ENCODE measurements at places on chromosomes 12 and 14.

DNA sequence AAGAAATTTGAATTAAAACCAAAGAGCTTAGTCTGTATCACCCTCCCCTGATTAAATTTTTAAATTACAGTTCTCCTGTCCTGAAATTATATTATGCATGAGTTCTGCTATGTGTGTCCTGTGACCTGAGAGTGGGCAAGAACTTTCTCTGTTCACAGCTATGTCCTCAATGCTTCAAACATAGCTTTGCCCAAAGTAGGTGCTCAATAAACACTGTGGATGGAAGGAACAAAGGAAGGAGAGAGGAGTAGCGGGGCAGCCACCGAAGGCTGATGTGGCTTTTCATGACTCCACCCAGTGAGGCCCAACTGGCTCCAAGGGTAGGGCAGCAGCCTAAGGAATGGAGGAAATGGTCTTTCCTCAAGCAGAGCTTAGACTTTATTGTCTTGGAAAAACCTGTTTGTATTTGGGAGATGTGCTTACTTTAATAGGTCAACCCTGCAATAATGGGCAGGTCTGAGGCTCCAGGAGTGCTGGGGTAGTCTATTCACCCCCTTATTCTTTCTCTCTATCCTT lies 7.6 kb upstream of the MARK3 start:
- no peak for DNase-seq

- no peak for DNase-seq
Measured at GRCh38 chr14:79271122-79271521, 940.2 kb downstream of the DIO2 start.

GRCh38 chr12:18556161-18556560 lies 181.7 kb downstream of the PLCZ1 start:
- DNase-seq = no peak

DNA sequence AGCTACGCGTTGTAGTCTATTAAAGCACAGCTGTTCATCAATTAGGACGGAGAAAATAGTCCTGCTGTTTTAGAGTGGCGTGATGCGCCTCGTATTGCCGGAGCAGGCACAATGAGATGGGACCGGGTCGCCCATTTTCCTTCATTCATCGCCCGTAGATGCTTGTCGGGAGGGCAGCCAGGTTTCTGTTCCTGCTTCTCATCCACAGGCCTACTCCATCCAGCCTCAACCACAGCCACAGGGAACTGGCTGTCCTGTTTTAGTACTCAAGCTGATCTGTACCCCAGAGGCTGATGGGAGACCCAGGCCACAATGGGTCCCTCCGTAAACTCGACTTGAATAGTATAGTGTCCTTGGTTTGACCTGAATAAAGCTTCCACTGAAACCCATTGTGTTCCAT lies 264.0 kb downstream of the VRK1 start:
- DNase-seq = no peak

DNA sequence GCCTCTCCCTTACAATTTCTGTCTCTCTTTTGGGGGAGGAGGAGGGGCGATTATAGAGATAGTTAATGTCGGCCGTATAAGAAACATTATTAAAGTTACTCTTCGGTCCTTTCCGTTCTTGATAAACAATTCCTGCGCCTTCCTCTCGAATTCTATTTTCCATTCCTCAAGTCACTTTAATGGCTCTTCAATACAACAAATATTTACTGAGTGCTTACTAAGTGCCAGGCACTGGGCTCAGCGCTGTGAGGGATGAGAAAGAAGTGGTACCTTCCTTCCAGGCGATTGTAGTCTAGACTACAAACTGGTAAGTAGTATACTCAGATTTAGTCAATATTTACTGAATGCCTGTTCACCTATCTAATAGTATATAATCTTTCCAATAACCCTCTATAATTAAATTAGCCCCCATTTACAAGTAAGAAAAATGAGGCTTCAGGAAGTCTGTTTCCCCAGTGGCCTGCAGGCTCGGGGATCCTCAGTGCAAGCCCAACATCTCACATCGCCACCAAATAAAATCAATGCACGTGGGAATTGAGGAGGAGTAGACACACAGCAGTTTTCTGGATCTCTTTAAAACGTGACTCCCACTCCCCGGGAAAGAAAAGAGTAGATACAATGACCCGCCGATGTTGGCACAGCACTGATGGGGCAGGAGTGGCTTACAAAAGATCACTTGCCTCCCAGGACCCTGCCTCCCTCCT lies 589 bp upstream of the ZNF219 start:
- DNase-seq = no peak

GRCh38 chr14:100898935-100899883 lies 4.3 kb downstream of the RTL1 start:
- no peak for DNase-seq

DNA sequence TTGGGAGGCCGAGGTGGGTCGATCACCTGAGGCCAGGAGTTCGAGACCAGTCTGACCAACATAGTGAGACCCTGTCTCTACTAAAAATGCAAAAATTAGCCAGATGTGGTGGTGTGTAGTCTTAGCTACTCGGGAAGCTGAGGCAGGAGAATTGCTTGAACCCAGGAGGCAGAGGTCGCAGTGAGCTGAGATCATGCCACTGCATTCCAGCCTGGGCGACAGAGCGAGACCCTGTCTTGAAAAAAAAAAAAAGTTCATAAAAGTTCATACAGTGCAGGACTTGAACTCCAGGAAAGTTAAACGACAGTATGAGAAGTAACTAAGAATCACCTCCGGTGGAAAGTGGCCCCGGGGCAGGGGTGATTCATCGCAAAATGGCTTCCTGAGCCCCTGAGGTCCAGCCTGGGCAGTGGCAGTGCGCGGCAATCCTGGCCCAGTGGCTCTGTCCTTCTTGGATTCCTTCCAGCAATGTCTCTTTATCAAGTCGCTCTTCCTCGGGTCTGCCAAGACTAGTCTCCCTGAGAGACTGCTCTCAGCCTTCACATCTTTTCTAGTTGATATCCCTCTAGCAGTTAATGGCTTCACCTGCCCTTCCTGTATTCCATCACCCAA lies 16.7 kb upstream of the MAP1LC3B2 start:
- DNase-seq = no peak

GRCh38 chr14:63513756-63514155 lies 29.4 kb downstream of the PPP2R5E start:
- no peak for DNase-seq

DNA sequence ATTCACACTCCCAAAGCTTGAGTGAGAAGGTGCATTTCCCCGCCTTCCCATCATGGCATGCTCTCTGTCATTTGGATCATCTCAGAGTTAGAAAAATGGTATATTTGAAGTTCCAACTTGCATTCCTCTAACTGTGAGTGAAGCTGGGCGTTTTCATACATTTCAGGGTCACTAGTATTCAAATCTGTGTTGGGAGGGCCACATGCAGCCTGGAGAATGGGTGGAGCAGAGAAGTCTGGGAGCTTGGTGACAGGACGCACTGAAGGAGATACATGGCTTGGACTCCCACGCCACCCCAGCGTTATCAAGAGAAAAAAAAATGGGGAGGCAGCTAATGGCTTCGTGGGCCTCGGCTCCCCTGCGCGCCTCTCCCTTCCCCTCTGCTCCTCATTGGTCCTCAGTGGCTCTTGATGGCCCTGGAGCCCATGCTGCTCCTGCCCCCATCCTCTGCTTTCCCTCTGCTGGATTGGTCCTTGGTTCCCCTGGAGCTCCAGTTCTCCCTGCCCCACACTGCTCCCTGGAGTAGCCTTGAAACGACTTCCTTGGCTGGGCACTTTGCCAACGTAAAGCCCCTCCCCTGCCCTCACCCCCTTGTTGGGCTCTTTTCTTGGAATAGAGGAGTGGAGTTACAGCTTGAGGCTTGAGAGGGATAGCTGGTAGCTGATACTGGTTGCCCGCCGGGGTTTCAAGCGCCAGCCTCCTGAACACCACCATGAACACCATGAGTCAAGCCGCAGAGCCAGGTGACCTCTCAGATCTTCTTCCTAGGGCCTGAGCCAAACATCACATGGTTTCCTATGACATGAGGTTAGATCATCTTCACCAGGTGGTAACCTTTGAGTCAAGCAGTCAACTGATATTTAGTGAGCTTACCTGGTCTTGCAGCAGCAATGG lies 139.6 kb downstream of the PRKCH start:
- no peak for DNase-seq

DNA sequence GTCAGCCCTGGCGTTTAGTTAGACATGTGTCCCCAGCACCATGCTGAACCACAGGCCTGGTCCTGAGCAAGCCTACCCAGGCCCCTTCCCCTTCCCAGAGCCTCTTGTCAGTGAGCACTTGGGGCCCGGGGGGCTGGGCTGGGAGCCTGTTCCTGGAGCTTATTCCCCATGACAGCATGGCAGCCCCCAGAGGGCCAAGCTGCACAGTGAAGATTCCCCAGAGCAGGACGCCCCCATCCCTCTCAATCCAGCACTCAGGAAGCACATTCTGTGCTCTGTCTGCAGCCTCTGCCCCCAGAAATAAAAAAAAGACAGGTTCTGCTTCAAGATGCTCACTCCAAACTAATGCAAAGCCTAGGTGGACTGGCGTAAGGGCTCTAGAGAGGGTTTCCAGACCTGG lies 117.3 kb downstream of the LGMN start:
- DNase-seq = no peak

DNA sequence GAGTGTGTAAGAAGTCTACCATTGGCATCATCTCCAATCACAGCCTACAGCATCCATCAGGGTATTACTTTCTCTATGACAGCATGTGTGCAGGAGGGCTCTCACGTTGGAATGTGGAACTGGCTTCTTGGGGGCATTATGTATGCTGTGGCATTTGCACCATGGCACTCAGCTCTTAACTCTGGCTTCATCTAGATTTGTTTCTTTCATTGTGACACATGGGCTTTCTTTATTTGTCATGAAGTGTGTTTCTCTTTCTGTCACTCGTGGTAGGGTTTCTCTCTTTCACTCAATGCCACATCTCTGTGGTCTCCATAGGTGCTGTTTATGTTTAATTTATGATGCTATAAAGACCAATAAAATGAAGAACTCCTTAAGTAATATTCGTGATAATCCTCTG lies 191.2 kb upstream of the GARIN2 start:
- DNase-seq = no peak

GRCh38 chr14:88522393-88522792 lies 32.4 kb downstream of the PTPN21 start:
- no peak for DNase-seq

- no peak for DNase-seq
Measured at GRCh38 chr12:106299202-106299774, 3.2 kb upstream of the TCP11L2 start.

DNA sequence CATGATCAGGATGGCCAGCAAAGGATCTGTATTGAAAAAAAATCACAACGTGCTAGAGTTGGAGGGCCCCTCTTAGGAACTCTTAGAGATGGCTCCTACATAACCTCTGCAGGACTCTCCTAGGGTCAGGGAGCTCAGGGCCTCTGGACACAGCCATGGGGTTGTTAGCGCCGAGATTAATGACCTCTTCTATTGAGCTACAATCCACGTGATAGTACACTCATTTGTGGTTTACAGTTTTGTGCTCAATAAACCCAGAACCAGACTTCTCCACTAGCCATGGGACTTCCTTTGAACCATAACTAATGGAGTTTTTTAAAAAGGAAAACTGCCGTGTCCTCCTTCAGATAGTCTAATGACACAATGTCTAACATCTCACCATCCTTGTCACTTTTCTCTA lies 29.6 kb upstream of the HDAC7 start:
- no peak for DNase-seq

- DNase-seq = no peak
Measured at GRCh38 chr12:992647-993046, 1.6 kb downstream of the ERC1 start.

DNA sequence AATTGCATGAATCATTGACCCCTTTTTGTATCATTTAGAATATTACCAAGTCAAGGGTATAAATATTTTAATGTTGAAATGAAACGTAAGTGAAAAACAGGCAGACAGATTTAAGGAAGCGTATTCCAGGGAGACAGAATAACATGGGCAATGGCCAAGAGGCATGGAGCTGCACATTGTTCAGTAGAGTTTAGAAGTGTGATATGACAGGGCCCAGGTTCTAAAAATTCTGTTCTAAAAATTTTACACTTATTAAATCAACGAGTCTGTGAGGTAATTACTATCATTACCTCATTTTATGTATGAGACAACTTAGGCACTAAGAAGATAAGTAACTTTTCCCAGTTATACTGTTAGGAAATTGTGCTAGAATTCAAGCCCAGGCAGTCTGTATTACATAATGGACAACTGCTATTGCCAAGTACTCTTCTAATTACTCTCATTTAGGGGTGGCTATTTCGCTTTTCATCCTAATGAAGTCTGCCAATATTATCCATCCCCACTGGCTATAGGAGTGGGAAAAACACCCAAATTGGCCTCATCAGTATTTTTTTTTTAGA lies 103.2 kb upstream of the NAV3 start:
- no peak for DNase-seq

DNA sequence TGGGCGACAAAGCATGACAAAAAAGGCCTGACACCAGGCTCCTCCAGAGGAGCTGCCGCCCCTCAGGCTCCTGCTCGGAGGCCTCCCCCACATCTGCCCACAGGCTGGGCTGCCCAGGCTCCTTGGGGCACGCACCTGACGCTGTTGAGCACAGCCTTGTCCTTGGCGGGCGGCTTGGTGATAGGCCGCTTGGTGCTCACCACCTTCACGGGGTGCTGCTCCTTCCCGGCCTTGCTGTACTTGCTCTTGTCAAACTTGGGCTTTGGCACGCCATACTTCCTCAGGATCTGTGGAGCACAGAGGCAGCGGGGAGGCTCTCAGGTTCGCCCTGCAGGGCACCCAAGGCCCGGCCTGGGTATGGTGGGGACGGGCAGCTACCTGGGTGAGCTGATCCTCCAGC lies 53.4 kb downstream of the TRAFD1 start:
- DNase-seq = no peak

GRCh38 chr14:59020382-59020781 lies 168.1 kb upstream of the DAAM1 start:
- no peak for DNase-seq

DNA sequence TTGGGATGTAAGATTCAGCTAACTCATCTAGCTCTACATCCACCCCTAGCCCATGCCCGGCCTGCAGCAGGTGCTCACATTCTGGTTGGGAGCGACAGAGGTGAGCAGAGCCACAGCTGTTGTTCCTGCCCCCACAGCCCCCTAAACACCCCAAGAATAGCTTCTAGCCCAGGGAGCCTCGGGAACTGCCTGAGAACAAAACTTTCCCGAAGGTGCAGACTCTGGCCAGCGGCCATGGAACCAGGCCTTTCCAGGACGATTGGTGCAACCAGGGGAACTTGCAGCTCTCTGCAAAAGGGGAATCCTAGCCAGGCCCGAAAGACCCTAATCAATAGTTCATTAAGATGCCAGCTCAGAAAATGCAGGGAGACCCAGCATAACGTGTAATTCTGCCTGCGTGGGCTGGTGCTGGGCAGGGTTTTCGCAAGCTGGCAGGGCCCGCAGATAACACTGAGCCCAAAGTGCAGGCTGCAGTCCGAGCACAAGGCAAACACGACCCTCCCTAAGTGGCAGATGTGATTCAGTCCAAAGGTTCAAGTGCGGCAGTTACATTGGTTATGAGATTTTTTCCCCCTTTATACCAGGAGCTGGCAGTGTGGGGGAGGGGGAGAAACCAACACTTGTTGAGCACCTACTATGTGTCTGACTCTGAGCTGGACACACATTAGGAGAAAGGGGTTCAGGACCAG lies 122.5 kb upstream of the MAP1LC3B2 start:
- no peak for DNase-seq

GRCh38 chr14:36748610-36749213 lies 87.1 kb downstream of the PAX9 start:
- no peak for DNase-seq

GRCh38 chr12:45191239-45191638 lies 24.7 kb upstream of the ANO6 start:
- DNase-seq = no peak

GRCh38 chr14:66662374-66662773 lies 154.4 kb downstream of the GPHN start:
- no peak for DNase-seq

GRCh38 chr12:17304503-17305347 lies 698.8 kb upstream of the LMO3 start:
- DNase-seq = no peak

GRCh38 chr12:100450735-100451134 lies 22.9 kb upstream of the NR1H4 start:
- no peak for DNase-seq
